Effector CD4-positive, alpha-beta T cell (primary cell): ENCODE measurements at places on chromosomes 5 and 9.

DNA sequence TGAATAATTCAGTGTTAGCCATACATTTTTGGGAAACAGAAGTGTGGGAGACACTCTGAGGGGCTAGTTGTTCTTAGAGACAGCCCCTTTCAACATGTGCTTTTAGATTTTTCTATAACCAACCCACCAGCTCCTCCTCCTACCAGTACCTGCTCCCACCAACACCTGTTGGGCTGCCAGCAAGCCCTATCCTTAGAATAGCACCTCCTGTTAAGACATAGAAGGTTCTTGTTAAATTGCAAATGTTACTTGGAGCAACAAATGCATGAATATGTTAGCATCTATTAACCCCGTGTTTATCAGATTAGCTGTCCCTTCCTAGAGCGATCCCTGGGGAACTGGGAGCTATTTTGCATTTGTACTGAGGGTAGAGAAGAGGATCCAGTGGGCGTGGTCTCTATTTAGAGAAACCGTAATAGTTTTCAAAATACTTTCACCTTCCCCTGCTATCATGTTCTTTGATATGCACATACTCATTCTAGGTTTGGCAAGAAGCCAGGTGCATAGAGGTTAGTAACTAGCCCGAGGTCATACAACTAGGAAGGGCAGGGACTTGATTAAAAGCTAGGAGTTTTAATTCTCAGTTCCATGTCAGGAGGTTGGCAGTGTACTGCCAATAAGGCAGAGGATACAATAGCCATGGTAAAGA lies 334.4 kb downstream of the KCTD16 start:
- no peak for DNase-seq

- DNase-seq = no peak
Observed at GRCh38 chr9:93820667-93821306, 134.4 kb downstream of the BARX1 start.

- DNase-seq = no peak
Observed at GRCh38 chr9:4318741-4319140, 18.9 kb upstream of the GLIS3 start.

GRCh38 chr5:53739111-53739510 lies 178.7 kb downstream of the NDUFS4 start:
- no peak for DNase-seq

DNA sequence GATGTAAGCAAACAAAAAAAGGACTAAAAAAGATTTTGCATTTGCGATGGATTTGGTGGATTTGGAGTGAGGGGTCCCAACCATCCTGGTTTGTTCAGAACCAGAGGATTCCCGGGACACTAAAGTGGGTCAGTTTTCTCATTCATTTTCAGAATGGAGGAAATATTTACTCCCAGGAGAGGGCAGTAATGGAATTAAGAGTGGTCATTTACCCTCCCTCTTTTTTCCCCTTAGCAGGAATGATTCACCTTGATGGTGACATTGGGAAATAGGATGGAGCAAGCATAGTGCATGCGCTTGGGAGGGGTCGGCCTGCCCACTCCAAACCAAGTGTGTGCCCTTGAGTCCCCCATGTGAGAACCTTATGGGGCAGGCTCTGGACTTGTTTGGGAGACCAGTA lies 164.2 kb upstream of the PUM3 start:
- no peak for DNase-seq

DNA sequence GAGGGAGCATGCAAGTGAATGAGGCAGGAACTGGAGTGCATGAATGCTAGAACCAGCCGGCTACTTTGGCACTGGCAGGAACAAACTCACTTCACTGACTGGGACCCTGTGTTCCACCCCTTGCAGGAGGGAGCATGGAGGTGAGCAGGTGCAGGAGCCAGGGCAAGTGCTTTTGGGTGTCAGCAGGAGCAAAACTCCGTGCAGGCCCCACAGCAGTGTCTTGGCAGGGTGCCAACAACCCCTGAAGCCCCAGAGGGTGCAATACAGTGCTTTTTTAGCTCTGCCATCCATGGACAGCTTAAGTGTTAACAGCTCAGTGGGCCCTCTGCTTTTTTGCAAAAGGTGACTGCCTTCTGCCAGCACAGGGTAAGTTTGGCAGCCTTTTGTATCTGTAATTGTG lies 245.8 kb upstream of the PCSK5 start:
- DNase-seq = no peak
